ENCODE measurements at places on chromosomes 16 and 17. TPM values are rescaled to one million over a fixed set of nuclear protein-coding genes. Genes with fewer than 3 reads are reported as not detected.

The CDH3 gene
- not detected for total RNA-seq

DNA sequence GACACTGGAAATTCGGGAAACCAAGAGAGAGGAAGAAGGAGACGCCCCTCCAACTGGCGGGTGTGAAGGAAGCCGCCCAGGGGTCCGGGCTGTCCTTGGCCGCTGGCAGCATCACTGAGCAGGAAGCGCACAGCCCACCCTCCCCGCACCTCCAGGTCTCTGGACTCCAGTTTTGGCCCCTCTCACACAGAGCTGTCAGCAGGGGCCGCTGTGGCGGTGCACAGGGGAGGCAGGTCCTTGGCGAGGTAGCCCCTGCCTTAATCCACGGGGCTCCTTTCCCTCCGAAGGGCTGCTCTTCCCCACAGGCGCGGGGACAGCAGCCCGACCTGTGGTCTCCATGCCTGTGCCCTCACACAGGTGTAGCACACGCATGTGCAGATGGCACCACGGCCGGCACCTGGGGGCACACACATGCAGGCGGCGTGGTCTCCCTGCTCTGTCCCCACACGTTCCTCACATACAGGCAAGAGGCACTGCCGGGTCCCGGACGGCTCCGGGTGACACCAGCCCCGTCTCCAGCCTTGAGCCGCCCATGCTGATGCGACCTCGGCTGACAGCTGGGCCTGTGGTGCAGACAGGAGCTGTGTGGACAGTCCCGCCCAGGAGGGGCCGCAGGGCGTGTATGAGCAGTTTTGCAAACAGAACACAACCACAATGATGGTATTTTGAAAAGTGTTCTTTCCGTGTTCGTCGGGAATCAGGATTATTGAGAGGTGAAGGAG is 26.6 kb upstream of the CHMP6 start:
- DNase-seq: peak; percentile 38

The EXOC3L1 gene
- 2.3 TPM for total RNA-seq

The KRT33A gene
- total RNA-seq: not detected

DNA sequence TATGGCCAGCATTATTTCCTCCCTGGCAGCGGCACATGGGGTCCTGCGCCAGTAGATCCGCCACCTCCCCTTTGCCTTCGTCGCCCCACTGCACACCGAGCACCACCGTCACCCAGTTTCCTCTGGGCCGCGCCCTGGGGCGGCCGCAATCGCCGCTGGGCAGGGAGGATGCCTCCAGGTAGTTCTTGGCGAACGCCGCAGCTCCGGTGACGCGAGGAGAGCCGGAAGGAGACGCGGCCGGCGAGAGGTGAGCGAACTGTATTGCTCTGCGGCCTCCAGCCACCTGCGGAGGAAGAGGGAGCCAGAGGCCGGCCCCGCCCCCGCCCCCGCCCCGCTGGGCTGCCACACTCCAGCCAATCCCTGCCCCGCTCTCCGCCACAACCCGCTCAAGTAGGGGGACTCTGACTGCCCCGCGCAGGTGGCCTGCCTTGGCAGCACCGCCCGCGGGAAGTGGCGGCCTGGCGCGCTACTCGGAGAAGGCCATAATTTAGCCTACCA is 11.8 kb upstream of the SLFN13 start:
- DNase-seq: peak; percentile 49

Data from Right ventricle myocardium superior (tissue), 1 donor.